ENCODE measurements at places on chromosomes 16 and 17. TPM values are rescaled to one million over a fixed set of nuclear protein-coding genes. Genes with fewer than 3 reads are reported as not detected.

Gene IL17C
- total RNA-seq, result not detected

Gene C16orf96
- total RNA-seq, result 0.99 TPM

Gene MT1X
- not detected for total RNA-seq

Gene WSCD1
- 41.3 TPM for total RNA-seq

Gene GSDMA
- not detected for total RNA-seq

Gene RAMP2
- total RNA-seq, result 5.8 TPM

Gene PLLP
- 1.6 TPM for total RNA-seq

Gene C17orf50
- not detected for total RNA-seq

Gene GAS7
- 2.9 TPM for total RNA-seq

Gene ITGAX
- not detected for total RNA-seq

Gene ALDH3A1
- 1.4 TPM for total RNA-seq

Gene FGF11
- total RNA-seq, result 14.9 TPM

Gene GRAPL
- not detected for total RNA-seq

Gene PABPN1L
- total RNA-seq, result not detected

Gene C17orf107
- total RNA-seq, result 2.3 TPM

Gene GP1BA
- not detected for total RNA-seq

Gene PRSS53
- 2.3 TPM for total RNA-seq

Gene AXIN2
- total RNA-seq, result 21.8 TPM

Gene AURKB
- total RNA-seq, result 156 TPM

Gene SRRM2
- total RNA-seq, result 82.3 TPM

Gene UMOD
- total RNA-seq, result not detected

Gene KATNIP
- 10.0 TPM for total RNA-seq

Gene NAGS
- total RNA-seq, result 1.8 TPM

Gene ALOX15B
- 0.06 TPM for total RNA-seq

Gene ZG16
- not detected for total RNA-seq

Gene ZNHIT3
- 68.4 TPM for total RNA-seq

Gene KRT14
- not detected for total RNA-seq

Gene CRHR1
- total RNA-seq, result 3.4 TPM

Gene GCGR
- not detected for total RNA-seq

Gene GLIS2
- total RNA-seq, result 1.3 TPM

Gene CLEC18B
- total RNA-seq, result 3.4 TPM

Gene MYH13
- not detected for total RNA-seq

Gene CCDC200
- total RNA-seq, result not detected
